T-helper 17 cell (primary cell): ENCODE measurements at places on chromosomes 3 and 15. TPM values are rescaled to one million over a fixed set of nuclear protein-coding genes. Genes with fewer than 3 reads are reported as not detected.

- no peak for DNase-seq
Measured at GRCh38 chr3:185029086-185029485, 123.8 kb downstream of the C3orf70 start.

DNA sequence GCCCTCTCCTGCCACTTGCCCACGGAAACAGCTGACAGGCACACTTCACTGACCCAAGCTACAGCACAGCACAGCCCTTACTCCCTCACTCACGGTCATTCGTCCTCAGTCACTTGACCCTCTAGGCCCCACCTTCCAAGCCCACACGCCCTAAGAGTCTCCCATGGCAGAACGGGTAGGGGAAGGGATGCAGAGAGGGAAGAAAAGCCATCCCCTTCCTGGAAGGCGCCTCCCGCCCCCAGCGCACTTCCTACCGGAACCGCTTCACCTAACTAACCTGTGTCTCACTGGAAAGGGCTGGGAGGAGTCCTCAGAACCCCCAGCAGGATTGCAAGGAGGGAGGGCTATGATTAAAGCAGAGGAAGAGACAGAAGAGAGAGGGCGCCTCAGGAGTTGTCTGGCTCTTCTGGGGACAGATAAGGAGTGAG, 22.9 kb downstream of the EPHB3 start:
- no peak for DNase-seq

Gene ST3GAL6
- total RNA-seq, result 3.6 TPM

- no peak for DNase-seq
Measured at GRCh38 chr15:101563176-101563796, 73.8 kb upstream of the PCSK6 start.
